ENCODE measurements at places on chromosomes 12 and 14. TPM values are rescaled to one million over a fixed set of nuclear protein-coding genes. Genes with fewer than 3 reads are reported as not detected.

Gene KLRK1
- not detected for total RNA-seq

Gene DCP1B
- total RNA-seq = 4.3 TPM

Gene MEG3
- 10.1 TPM for total RNA-seq

Gene SERPINA5
- total RNA-seq = 0.26 TPM

Gene SPX
- total RNA-seq = not detected

Gene LYSET
- total RNA-seq = 9.9 TPM

Gene SLC35F4
- not detected for total RNA-seq

Gene RASAL1
- total RNA-seq = not detected
